ENCODE measurements at places on chromosomes 3 and 15.
A peak's percentile ranks its signal among the peaks of the same experiment; 100 is the strongest.

GRCh38 chr3:52800079-52800478, 5.5 kb downstream of the ITIH3 start:
- no peak for DNase-seq

DNA sequence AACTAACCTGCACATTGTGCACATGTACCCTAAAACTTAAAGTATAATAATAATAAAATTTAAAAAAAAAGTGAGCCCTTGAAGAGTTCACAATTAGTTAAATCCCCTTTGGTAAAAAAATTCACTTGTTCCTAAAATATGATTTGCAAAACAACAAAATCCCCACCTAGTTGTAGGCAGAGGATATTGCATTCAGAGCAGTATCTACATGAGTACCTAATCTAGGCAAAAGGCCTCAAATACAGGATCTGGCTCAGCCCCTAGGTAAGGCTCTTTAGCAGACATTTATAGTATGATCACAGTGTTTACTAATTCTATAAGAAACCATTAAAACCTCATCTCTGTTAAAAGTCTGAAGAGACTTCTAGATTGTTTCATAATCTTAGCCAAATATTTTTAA, 89.3 kb upstream of the CCDC80 start:
- DNase-seq = no peak

- no peak for DNase-seq
Measured at GRCh38 chr3:188242436-188243123, 88.6 kb downstream of the LPP start.

GRCh38 chr3:193833592-193833991, 240.6 kb downstream of the OPA1 start:
- no peak for DNase-seq

DNA sequence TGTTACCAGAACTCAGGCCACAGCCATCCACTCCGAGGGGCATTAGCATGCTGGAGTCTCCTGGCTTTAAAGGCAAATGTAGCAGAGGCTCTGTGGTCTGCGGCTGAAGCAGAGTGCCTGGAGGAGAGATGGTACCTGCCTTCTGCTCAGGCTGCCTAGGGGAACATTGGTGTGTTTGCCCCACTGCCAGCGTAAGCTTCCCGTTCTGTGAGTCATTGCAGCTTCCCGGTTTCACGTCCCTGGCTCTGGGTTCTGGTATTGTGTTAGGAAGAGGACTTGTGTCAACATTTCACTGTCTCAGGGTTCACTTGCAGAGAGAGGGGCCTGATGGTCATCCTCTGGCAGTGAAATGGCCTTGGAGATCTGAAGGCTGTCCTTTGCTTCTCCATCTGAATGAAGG, 1.8 kb downstream of the GASK1A start:
- no peak for DNase-seq

DNA sequence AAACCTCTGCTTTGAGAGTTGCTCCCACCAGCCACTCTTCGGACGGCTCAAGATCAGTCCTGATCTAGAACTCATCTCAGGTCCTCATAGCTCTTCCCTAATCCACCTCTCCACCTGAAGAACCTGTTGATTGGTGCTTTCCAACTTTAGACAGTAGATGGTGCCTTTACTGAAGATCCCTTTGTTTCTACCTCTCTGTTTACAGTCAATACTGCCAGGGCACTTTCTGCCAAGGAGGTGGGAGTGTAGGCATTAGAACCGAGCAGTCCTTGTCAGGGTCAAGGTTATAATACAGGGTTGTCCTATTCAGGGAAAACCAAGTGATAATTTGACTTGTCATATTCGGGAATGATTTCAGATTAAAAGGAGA, 1.2 kb downstream of the CGNL1 start:
- DNase-seq = no peak

GRCh38 chr15:79078763-79079410, 11.7 kb downstream of the RASGRF1 start:
- DNase-seq = no peak

DNA sequence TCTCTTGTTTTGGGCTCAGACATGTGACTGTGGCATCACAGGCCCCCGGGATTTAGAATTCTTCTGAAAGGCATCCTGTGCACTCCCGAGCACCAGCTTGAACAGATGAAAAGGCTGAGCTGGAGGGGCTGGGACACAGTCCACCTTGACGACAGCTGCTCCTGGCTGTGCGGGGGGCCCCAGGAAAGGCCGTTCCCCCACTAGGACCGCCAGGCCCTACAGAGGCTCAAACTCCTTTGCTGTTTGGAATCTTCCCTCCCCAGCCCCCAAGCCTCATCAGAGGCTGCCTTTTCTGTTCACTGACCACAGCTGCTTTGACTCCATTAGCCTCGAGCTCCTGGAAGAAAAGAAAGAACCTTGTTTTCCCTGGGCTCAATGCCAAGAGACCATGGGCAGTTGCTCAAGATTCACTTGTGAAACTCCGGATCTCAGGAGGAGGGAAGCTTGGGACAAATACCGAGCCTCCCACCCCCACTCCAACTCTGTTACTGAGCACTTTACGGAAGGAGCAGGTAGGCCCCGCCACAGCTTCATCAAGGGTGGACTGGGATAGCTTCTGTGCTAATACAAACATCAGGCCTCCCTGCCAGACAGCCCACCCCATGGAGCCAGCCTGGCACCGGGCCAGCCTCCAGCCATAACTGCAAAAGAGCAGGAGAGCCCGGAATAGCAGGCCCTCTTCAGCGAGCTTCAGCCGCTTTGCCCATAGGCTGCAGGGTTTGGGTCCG, 15.7 kb downstream of the CIDEC start:
- DNase-seq = no peak

DNA sequence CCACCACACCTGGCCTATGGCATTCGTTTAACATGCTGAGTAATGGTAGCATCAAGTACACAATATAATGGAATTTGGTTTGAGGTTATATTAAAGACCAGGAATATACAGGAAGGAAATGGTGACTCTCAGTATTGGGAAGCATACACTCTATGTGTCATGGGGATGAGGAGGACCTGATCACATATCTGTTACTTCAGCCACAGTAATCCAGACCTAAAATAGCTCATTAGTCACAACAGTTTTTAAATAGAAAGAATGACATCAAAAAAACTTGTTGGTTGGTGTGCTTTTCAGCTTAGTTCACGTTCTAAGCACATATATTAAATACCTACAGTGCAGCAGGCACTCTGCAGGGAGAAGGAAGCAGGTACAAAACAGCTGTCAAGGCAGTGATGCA, 52.5 kb upstream of the ATP2C1 start:
- DNase-seq = no peak

- peak; percentile 76 for DNase-seq
Measured at GRCh38 chr15:96356494-96357455, 26.3 kb downstream of the NR2F2 start.

DNA sequence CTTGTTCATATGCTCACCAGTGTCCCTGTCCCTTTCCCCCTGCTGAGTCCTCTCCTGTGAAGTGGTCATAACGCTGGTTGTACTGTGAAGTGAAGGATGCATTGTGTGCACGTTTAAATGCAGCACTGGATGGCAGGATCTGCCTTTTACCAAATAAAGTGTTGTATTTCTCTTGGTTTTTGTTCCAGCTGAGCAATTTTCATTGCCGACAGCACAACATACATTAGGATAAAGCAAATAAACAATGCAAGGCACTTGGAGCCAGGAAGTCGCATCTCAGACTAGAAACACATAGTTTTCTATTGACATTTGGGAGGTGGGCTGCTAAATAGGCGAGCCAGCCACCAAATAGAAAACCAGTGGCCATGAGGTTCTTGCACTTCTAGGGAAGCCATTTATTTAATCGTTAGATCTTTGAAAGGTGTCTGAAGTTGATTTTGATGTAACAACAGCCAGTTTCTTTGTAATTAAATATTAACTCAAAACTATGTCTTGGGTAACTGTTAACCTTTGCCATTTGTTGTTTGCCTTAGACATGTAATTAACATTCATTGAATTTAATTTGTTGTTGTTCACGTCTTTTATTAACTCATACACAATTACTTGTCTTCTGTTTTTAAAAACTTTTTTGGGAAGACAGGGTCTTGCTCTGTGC, 185.3 kb downstream of the FNDC3B start:
- DNase-seq = no peak

GRCh38 chr3:58111513-58112184, 99.1 kb downstream of the DNASE1L3 start:
- peak; percentile 16 for DNase-seq

- no peak for DNase-seq
Measured at GRCh38 chr3:14874784-14875183, 56.0 kb downstream of the FGD5 start.

DNA sequence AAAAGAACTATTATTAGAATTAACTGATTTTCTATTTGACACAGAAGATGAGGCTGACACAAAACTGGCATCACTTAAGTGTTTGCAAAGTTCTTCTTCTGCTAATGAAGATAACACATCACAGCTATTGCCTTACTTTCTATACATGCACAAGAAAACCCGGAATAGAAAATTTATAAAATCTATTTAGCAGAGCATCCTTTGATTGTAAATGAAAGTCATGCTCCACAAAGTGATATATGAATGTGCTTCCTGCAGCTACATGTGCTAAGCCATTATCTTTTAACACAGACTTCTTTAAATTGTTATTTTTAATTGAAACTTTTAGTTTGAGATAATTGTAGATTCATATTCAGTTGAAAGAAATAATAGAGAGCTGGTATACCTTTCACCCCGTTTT, 27.0 kb downstream of the DENND4A start:
- DNase-seq = no peak

DNA sequence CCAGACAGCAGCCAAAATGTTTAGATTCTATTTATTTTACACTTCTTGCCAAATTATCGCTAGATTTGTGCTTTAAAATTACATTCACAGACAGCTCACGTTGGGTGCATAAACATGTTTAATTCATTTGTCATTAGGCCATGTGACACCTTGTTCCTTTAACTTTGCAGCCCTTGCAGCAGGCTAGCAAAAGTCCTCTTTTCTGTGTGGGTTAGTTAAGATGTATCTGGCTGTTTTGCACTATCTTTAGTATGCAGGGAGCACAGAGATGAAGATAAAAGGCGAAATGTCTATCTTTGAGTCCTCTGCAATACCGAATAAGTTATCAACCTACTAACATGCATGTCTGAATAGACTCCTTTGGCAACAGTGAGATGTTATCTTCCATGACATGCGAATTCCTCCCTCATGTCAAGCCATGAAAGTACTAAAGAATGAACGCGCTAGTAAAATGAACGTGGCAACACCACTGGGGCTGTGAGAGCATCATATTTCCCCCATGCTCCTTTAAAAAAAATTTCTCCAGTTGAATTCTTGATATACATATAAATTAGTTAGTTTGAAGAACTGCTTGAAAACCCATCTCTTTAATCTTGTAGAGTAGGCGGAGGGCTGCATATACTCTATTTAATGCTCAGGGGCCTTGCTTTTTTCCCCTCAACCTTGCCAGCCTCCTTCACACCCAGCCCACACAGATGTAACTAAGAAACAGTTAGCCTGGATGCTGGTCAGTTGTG, 620.4 kb upstream of the NR2F2 start:
- no peak for DNase-seq

- DNase-seq = no peak
Measured at GRCh38 chr15:72099155-72099554, 18.8 kb downstream of the MYO9A start.

GRCh38 chr15:98282656-98283332, 322.3 kb downstream of the ARRDC4 start:
- DNase-seq = no peak

DNA sequence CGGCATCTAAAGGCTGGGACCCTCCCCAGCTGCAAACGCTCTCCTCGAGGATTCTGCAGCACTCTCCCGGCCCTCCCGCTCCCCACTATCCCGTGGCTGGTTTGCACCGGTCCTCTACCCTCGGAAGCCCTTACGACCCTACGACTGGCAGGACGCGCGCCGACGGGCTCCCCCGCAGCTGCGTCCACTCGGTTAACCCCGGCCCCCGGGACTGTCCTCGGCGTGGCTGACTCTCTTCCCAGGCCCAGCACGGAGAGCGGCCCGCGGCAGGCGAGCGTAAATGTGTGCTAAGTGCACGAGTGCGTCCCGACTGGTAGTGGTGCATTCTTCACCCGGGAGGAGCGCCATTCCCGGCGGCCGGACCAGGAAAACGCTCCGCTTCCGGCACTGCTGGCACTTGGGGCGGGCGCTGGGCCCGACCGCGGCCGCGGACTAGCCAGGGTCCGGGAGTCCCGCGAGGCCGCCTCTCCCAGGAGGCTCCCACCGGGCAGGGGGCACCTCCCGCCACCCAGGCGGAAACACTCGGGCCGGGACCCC, 508 bp downstream of the GORASP1 start:
- no peak for DNase-seq

GRCh38 chr15:69806287-69806915, 291.3 kb downstream of the TLE3 start:
- no peak for DNase-seq

GRCh38 chr3:23459889-23460546, 256.9 kb downstream of the UBE2E2 start:
- no peak for DNase-seq

GRCh38 chr3:55711646-55712045, 224.5 kb upstream of the WNT5A start:
- no peak for DNase-seq

GRCh38 chr3:185613016-185613415, 26.9 kb downstream of the SENP2 start:
- no peak for DNase-seq

DNA sequence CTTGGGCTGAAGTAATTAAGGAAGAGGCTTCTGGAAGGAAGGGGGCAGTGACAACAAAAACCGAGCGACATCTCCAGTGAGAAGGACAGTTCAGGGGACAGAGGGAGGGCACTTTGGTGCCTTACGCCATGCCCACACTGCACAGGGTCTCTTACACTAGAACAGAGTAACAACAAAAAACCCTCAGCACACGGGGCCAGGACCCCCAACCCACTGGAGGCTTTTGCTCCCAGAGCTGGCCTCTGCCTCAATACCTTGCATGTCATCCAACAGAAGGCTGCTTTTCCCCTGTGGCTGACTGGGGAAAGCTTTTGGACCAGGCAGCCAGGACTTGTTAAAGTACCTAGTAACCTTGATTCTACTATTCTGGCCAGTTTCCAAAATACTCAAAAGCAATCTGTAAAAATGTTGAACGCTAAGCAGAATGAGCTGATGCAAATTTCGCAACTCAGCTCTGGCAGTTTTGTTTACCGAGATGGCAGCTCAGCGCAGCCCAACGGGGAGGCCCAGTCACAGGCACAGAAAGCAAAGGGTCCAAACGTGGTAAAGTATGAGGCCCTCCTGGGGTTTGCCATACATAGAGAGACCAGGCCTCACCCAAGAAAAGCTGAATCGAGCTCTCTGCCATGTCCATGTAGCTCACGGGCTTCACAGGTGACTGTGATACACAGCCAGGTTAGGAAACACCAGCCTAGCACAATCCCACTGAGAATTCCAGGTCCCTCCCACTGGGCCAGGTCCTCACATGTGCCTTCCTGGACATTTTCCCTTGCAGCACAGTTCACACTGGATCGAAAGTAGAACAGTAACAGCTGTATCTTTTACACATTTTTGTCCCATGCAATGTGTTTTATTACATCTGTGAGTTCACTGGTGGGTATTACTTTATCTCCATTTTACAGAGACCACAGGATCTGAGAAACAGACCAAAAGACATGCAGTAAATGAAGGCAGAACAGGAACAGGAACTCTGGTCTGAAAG, 6.0 kb downstream of the CHCHD4 start:
- no peak for DNase-seq

GRCh38 chr3:103470498-103470897, 1035.7 kb downstream of the ZPLD1 start:
- no peak for DNase-seq

GRCh38 chr3:52480768-52481715, 14.1 kb upstream of the STAB1 start:
- no peak for DNase-seq

GRCh38 chr15:60326824-60327654, 70.7 kb downstream of the ANXA2 start:
- no peak for DNase-seq

Measured in GM19239 (cell line).